ENCODE measurements at places on chromosomes 6 and 20. TPM values are rescaled to one million over a fixed set of nuclear protein-coding genes. Genes with fewer than 3 reads are reported as not detected.

- DNase-seq = no peak
- no peak overlapping the region for H3K4me3 ChIP-seq
- H3K36me3 ChIP-seq = no peaks in the 10 kb centered on the region
- peaks cover 19% of the 10 kb centered on the region for H3K4me1 ChIP-seq
Observed at GRCh38 chr6:144286503-144287393, 1.6 kb downstream of the UTRN start.

- H3K36me3 ChIP-seq = peaks cover 17% of the 10 kb centered on the region
- peaks cover 8% of the 10 kb centered on the region for H3K4me1 ChIP-seq
- H3K4me3 ChIP-seq = no peak overlapping the region
- no peaks in the 10 kb centered on the region for H3K27me3 ChIP-seq
- no peak overlapping the region for H3K27ac ChIP-seq
Observed at GRCh38 chr20:46681032-46681854, 8.0 kb downstream of the TP53RK start.

Gene DEFB124
- total RNA-seq = not detected

DNA sequence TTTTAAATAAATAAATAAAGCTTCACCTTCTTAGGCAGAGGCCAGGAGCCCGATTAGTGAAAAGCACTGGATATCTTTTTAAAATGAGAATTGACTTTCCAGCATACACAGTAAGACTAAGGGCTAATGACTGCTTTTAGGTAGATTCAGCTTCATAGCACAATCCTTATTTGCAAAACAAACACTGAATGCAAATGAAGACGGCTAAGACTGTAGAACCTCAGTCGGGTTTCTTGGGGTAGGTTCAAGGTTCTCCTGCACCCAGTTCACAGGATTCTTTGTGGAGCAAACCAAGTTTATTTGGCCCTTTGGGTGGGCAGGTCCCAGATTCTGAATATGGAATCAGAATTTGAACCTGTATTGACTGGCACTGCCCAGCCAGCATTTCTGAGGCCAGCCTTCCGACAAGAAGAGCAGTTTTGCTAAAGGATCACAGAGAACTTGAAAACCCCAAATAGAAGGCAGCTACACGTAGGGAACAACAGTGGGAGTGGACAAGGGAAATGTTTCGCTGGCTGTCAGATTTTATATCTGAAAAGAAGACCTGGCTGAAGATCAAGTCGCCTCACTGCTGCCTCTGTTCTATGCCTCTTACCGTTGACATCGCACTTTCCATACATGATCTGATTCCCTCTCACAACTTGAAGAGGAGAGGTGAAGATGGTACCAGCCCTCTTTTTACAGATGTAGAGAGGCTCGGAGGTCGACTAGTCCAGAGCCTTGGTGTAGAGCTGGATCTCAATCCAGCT, 8.2 kb downstream of the TRERF1 start:
- DNase-seq = peak; percentile 74
- H3K27me3 ChIP-seq = no peaks in the 10 kb centered on the region
- H3K27ac ChIP-seq = peak overlapping the region; percentile 97
- H3K36me3 ChIP-seq = peaks cover 31% of the 10 kb centered on the region
- H3K4me1 ChIP-seq = peaks cover 84% of the 10 kb centered on the region
- H3K4me3 ChIP-seq = peak overlapping the region; percentile 64

Gene GHRH
- not detected for total RNA-seq

Gene GNRH2
- total RNA-seq = 0.52 TPM

- peaks cover 3% of the 10 kb centered on the region for H3K4me1 ChIP-seq
- H3K4me3 ChIP-seq = no peak overlapping the region
Observed at GRCh38 chr6:63537959-63538300, 34.4 kb upstream of the LOC128125822 start.

- H3K4me3 ChIP-seq = no peak overlapping the region
- no peaks in the 10 kb centered on the region for H3K36me3 ChIP-seq
- H3K4me1 ChIP-seq = no peaks in the 10 kb centered on the region
- DNase-seq = no peak
Observed at GRCh38 chr6:6818078-6818639, 229.6 kb downstream of the LY86 start.

Gene RAET1L
- not detected for total RNA-seq

Gene C6orf52
- total RNA-seq = not detected

Gene SULF2
- total RNA-seq = not detected

DNA sequence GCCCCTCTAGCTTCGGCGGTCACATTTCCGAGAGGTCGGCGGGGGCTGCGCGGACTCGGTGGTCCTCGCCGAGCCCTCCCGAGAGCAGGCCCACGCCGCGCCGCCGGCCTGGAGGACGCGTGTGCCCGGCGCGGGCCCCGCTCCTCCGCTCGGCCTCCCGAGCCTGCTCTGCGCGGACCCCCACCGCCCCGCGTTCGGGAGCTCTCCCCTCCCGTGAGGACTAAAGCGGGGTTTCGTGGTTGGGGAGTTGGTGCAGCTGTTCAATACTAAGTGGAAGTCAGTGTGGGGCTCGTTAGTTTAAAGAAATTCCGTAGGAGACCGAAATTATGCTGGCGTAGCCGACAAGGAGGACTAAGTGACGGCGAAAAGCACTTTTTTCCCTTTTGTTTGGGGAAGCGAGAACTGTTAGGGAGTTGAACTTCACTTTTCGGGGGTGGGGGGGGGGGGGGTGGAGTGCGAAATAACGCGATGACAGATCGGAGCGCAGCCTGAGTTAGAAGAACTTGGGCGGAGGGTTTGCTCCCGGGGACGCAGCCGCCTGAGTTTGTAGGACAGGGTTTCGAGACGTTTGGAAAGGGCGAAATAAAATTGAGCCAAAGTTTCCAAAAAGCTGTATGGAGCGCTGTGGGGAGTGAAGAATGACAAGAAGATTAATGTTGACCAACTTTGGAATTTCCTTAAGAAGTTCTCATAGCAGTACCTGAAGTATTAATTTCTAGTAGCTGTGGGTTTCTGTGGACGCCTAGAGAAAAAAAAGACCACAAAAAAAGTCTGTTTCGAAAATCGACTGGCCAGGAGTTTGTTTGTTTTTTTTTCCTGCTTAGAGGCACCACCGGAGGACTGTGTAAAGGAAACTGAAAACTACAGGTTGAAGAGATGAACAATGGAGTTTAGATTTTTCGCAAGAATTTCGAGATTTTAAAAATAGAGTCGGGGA, 1.4 kb downstream of the QKI start:
- no peaks in the 10 kb centered on the region for H3K36me3 ChIP-seq
- no peak overlapping the region for H3K27ac ChIP-seq
- H3K4me3 ChIP-seq = no peak overlapping the region
- H3K27me3 ChIP-seq = no peaks in the 10 kb centered on the region

- no peak for DNase-seq
- H3K36me3 ChIP-seq = no peaks in the 10 kb centered on the region
- no peaks in the 10 kb centered on the region for H3K27me3 ChIP-seq
- H3K4me1 ChIP-seq = peaks cover 15% of the 10 kb centered on the region
- no peak overlapping the region for H3K27ac ChIP-seq
Observed at GRCh38 chr6:90460051-90460450, 126.8 kb downstream of the MAP3K7 start.

GRCh38 chr20:58996226-58996611, 10.8 kb downstream of the CTSZ start:
- peaks cover 61% of the 10 kb centered on the region for H3K36me3 ChIP-seq
- H3K4me3 ChIP-seq = no peak overlapping the region
- H3K27me3 ChIP-seq = no peaks in the 10 kb centered on the region
- no peak for DNase-seq

GRCh38 chr6:149380523-149380922, 19.5 kb upstream of the SUMO4 start:
- no peak for DNase-seq
- no peaks in the 10 kb centered on the region for H3K4me1 ChIP-seq
- no peak overlapping the region for H3K27ac ChIP-seq

GRCh38 chr6:27757307-27757706, 154.9 kb downstream of the OR2B2 start:
- DNase-seq = no peak
- no peak overlapping the region for H3K27ac ChIP-seq
- H3K4me3 ChIP-seq = no peak overlapping the region
- H3K27me3 ChIP-seq = no peaks in the 10 kb centered on the region

GRCh38 chr6:140597181-140597580, 1222.7 kb upstream of the CITED2 start:
- no peaks in the 10 kb centered on the region for H3K36me3 ChIP-seq
- no peaks in the 10 kb centered on the region for H3K4me1 ChIP-seq
- no peak overlapping the region for H3K27ac ChIP-seq
- no peaks in the 10 kb centered on the region for H3K27me3 ChIP-seq
- no peak overlapping the region for H3K4me3 ChIP-seq

DNA sequence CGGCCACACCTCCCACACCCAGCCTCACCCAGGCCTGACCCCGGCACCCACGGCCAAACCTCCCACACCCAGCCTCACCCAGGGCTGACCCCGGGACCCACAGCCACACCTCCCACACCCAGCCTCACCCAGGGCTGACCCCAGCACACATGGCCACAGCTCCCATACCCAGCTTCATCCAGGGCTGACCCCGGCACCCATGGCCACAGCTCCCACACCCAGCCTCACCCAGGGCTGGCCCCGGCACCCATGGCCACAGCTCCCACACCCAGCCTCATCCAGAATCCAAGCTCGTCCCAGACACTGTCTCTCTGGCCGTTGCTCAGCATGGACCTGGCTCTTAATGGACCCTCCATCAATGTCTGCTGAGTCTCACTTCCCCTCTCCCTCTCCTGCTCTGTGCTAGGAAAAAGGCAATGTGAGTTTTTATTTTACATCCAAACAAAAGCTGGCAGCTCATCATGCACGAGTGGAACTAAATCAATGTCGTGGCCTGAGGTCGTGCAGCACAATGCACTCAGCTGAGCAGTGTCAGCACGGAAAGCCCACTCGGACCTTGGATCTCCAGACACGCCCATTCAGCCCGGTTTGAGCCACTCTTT, 36.1 kb downstream of the NINL start:
- no peaks in the 10 kb centered on the region for H3K4me1 ChIP-seq
- H3K4me3 ChIP-seq = no peak overlapping the region
- no peak for DNase-seq

DNA sequence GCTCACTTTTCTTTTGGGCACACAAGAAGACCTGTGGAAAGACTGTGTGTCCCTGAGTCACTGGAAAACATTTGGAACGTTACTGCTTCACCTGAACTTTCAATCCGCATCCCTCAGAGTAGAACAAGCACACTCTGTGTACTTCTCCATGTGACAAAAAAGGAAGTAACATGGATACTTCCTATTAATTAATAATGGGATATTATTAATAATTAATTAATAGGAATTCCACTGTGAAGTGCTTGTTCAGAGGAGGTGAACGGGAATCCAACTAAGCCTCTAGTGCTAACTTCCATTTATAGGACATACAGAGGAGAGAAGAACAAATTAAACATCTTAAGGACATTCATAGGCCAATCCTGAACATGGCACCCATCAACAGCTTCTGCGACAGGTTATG, 407.8 kb downstream of the SYNE1 start:
- no peaks in the 10 kb centered on the region for H3K27me3 ChIP-seq
- no peak overlapping the region for H3K27ac ChIP-seq
- no peak for DNase-seq
- H3K36me3 ChIP-seq = peaks cover 80% of the 10 kb centered on the region

- no peak overlapping the region for H3K27ac ChIP-seq
- no peaks in the 10 kb centered on the region for H3K36me3 ChIP-seq
- no peak overlapping the region for H3K4me3 ChIP-seq
- H3K27me3 ChIP-seq = no peaks in the 10 kb centered on the region
Observed at GRCh38 chr20:52279706-52280105, 88.1 kb upstream of the ZFP64 start.

Gene MYLK2
- total RNA-seq = 0.22 TPM

Gene RAMACL
- total RNA-seq = 3.6 TPM

DNA sequence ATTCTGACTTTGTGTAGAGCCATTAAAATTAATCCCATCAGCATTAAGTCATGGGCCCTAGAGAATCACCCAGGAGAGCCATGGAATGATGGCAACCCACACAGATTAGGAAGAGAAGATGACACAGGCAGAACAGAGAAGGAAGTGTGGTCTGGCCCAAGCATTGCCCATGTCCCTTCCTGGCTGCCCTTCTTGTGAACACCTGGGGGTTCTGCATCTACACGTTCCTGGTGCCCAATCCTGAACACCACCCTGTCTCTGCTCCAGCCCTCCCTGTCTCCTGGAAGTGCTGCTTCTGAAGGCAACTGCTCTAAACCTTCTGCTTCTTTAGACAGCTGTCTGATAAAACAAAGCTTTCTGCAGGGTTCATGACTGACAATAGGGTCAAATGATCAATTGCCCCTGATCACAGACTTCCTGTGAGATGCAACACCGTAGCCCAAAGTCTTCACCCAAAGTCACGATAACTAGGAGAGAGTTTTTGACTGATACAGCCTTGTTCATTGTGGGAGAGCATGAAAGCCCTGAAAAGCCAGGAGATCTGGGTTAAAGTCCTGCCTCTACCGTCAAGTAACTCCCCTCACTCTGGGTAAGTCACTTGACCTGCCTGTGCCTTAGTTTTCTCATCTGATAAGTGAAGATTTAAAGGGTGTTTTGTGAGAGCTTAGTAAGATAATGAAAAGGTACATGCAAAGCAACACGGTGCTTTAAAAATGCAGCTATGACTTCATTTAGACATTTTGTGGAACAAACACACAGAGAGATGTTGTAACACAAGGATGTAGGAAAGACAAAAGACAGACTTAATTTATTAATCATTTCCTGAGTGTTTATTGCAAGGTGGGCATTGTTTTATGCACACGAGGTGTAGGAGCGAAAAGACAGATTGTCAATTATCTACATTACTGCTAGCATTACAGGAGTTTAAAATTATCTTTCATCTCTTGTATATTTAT, 291.2 kb upstream of the STXBP5 start:
- no peaks in the 10 kb centered on the region for H3K36me3 ChIP-seq
- H3K27ac ChIP-seq = no peak overlapping the region
- no peaks in the 10 kb centered on the region for H3K27me3 ChIP-seq
- no peaks in the 10 kb centered on the region for H3K4me1 ChIP-seq
- no peak overlapping the region for H3K4me3 ChIP-seq

Gene APOBEC2
- total RNA-seq = not detected

Gene IMPG1
- not detected for total RNA-seq

DNA sequence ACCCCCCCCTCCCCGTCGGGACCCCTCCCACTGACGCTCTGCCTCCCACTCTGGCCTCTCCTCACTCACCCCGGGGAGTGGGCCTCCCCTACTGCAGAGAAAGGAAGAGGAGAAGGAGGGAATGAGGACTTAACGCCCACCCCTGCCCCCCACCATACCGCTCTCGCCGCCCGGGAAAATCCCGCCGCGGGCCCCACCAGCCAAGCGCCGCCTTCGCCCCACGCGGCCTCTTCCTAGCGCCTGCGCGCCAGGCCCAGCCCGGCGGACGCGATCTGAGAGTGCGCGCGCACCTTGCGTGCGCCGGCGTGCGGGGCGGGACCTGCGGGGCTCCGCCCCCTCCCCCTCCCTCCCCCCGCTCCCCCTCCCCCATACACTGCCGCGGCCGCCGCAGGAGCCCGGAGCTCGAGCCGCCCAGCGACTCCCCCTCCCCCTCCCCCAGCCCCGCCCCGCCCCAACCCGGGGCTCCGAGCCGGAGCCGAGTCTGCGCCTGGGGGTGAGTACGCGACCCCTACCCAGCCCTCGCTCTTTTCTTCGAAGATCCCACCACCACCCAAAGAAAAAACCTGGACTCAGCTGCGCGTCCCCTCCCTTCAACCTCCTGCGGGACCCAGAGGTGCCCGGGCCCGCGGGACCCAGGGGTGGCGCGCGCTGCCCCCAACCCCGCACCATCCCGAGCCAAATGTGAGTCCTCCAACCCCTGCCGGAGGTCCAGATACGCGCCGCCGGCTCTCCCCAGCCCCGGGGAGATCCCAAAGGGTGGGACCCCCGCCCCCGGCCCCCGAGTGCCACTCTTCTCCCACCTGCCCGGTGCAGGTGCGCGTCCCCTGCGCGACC, at the start of the genes MRPL14 and TMEM63B:
Gene MRPL14 (minus strand): TSS at position 267 of the 834 bp plus-strand sequence. CDS start 10,841 bp downstream, outside the sequence.
Gene TMEM63B (plus strand): TSS at position 369 of the 834 bp plus-strand sequence. CDS start 7,031 bp downstream, outside the sequence.
- peak within 1 kb of the TSS; percentile 82 for H3K4me3 ChIP-seq
- peak within 1 kb of the TSS; percentile 32 for H3K27ac ChIP-seq
- H3K27me3 ChIP-seq = no peaks in the 10 kb centered on the region

GRCh38 chr20:61178551-61179071, 73.5 kb upstream of the CDH4 start:
- no peaks in the 10 kb centered on the region for H3K36me3 ChIP-seq
- no peak overlapping the region for H3K27ac ChIP-seq

Gene KHDC1L
- total RNA-seq = 5.8 TPM

Gene NKX2-4
- total RNA-seq = not detected

Measured in Karpas-422 (cell line).